Skeletal muscle cell (primary cell): ENCODE measurements at places on chromosomes 3 and 15.

- no peak for DNase-seq
These were observed 59.7 kb downstream of the RPN1 start for GRCh38 chr3:128590948-128591347.

GRCh38 chr15:50344006-50344464 is 11.0 kb downstream of the GABPB1 start:
- DNase-seq: no peak

DNA sequence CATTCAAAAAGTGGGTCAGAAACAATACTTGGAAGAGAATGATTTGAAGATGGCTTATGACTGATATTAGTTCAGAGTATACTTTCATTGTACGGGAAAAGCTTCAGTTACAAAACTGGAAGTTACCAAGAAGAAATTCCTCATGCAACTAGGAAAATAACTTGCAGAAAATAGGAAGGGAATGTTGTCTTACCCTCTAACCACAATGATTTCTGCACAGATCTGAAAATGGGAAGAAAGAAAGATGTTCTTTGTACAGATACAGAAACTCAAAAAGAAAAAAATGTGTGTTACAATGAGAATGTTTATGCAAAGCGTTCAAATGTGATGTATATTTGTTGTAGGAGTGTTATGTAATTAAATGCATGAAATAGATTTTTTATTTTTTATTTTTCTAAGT is 3.7 kb downstream of the ZNF280D start:
- DNase-seq: no peak

- no peak for DNase-seq
These were observed 1256.5 kb downstream of the SI start for GRCh38 chr3:163821841-163822240.

- no peak for DNase-seq
These were observed 249.6 kb downstream of the MBNL1 start for GRCh38 chr3:152518346-152518745.

- no peak for DNase-seq
These were observed 32.7 kb downstream of the HDGFL3 start for GRCh38 chr15:83174891-83175290.

DNA sequence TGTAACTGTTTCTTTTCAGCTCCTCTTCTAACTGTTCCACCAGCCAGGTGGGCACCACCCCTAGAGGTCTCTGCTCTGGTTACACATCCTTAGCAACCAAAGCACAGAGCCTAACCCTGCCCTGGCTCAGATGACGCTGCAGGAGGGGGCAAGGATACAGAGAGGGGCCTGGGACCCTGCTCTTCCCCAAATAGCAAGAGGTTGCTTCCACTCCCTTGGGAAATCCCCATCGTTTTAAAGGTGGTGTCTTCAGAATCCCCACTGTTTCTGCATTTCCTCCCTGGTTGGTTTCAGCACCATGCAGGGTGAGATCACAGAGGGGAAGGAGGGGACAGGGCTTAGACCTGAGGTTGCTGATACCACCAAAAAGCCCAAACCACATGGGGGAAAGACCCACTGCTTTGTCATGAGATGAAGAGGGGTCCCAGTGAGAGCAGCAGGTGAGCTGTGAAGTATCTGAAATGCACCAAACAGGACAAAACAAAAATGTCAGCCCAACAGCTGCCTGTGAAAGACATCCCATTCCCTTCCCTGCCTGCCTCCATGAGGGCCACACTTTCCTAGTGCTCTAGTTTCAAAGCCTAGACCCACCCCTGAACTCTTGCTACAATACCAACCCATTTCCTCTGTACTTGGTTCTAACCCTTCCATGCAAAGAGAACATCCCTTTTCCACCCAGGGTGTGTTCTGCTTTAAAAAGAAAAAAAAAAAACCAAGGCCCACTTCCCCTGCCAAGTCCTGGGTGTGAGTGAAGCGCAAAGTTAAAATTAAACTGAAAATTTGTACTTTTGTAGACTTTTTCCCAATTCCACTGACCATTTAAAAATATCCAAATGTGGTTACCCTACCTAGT is 29.0 kb downstream of the ANP32A start:
- no peak for DNase-seq

GRCh38 chr3:168990134-168990533 is 673.4 kb downstream of the MECOM start:
- DNase-seq: no peak

GRCh38 chr3:32817558-32818228 is at the start of gene TRIM71:
TSS of gene TRIM71 (plus strand) at chr3:32817997. CDS start at chr3:32818081, 84 bp downstream.
- no peak for DNase-seq

GRCh38 chr3:96994988-96995387 is 180.6 kb downstream of the EPHA6 start:
- DNase-seq: no peak

DNA sequence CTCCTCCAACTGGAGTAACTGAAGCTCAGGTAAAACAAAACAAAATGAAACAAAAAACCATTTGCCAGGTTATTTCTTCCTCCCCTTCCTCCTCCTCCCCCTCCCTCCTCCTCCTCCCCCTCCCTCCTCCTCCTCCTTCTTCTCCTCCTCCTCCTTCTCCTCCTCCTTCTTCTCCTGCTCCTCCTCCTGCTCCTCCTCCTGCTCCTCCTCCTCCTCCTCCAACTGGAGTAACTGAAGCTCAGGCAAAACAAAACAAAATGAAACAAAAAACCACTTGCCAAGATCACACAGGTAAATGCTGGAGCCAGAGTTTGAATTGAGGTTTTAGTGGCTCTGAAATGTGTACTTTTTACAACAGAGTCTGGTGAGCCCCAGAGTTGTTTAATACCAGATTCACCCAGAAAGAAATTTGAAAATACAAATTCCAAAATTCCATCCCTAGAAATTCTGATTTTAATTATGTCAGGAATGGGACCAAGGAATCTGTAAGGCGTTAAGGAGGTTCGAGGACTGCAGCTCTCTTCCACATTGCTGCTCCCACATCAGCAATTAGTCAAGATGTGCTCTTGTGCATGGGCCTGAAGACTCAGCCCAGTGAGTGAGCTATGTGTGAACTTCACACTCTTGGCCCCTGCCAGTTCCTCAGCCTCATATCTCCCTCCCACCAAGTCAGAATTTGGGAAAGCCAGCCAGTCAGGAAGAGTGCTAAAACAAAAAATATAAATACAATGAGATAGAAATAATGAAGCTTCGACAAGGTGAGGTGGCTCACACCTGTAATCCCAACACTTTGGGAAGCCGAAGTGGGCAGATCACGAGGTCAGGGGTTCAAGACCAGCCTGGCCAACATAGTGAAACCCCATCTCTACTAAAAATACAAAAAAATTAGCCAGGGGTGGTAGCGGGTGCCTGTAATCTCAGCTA is 31.6 kb upstream of the ZNF770 start:
- DNase-seq: no peak

GRCh38 chr15:57528940-57529565 is 62.7 kb upstream of the MYZAP start:
- no peak for DNase-seq

DNA sequence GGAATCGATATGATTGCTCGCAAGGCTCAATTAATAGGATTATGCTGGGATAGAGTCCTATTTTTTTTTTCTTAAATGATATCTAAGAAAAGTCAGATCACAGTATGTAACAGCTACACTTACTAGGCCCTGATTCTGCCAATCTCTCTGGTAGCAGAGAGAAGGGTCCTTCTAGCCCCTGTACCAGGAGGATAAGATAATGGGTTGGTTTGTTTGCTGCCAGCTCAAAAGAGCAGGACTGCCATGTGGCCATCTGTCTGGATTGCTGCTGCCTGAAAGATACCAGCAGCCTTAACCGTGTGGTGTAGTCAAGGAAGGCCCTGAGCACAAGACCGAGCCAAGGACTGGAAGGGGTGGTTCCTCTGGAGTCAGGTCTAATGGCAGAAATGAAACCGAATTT is 236.4 kb downstream of the KLF13 start:
- DNase-seq: no peak

- no peak for DNase-seq
These were observed 33.4 kb upstream of the RSL24D1 start for GRCh38 chr15:55230051-55230670.

- no peak for DNase-seq
These were observed 70.2 kb downstream of the FMN1 start for GRCh38 chr15:33124279-33124678.

DNA sequence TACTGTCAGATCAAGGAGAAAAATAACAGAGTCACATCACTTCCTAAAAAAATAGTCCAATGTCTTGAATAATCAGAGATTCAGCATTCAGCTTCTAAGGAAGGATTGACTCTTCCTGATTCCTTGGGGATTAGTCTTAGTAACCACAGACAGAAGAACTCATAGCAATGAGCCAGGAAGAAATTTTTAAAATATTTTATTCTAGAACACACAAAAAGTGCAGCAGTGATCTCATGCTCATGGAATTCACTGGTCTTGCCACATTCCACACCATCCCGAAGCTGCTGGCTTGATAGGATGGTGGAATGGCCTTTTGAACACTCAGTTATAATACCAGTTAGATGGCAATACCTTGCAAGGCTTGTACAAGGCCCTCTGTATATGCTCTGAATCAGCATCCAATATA is 43.0 kb upstream of the ABI3BP start:
- DNase-seq: peak; percentile 95

- DNase-seq: no peak
These were observed 154.9 kb upstream of the ANKRD28 start for GRCh38 chr3:15952543-15953175.

DNA sequence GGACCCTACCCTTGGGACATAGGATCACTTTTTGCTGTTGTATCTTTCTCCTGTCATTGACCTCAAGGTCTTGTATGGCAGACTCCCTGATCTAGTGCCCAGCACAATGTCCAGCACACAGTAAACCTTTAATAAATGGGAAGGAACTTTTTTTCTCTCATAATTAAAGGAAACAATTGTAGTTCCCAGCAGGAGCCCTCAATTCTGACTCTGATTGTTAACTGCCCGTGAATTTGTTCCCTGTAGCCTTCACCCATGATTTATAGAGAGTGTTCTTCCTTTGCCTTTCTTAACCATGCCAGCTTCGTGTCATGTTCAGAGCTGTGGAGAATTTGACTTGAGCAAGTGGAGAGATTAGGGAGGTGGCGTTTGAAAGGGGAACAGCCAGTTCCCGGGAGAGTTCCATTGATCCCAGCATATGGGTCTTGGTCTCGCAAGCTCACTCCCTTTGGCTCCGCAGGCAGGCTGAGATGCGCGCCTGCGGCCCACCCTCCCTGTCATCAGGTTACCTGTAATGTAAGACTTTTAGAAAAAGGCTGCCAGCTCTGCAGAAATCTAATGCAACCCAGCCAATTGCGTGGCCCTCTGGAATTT is 182.6 kb downstream of the TP63 start:
- DNase-seq: no peak
